ENCODE measurements at places on chromosomes 13 and 19.

GRCh38 chr13:87666831-87667230 is 4.3 kb upstream of the SLITRK5 start:
- no peak for DNase-seq

DNA sequence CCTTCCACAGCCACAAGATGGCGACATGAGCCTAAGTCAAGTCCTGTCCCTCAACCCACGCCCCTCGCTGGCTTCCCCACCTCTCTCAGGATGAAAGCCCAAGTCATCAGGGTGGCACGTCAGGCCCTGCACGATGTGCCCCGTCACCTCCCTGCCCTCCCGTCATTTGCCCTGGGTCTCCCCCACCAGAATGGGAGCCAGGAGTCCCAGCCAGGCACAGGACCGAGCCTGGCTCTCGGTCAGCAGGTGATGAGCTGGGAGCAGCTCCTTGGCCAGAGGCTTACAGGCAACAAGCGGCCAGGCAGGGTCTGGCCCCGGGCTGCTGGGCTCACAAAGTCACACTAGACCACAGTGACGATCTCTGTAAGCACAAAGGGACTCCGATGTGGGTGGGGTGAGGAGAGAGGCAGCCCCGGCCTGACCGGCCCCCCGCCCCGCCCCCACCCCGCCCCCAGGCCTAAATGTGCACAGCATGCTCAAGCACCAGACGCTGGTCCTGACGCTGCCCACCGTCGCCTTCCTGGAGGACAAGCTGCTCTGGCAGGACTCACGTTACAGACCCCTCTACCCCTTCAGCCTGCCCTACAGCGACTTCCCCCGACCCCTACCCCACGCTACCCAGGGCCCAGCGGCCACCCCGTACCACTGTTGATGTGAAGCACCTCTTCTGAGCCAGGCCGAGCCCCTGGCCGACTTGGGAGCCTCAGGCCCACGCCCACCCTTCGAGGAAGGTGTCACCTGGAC is 7.3 kb downstream of the MRPL4 start:
- DNase-seq, result peak; percentile 78

- no peak for DNase-seq
These were observed 166.4 kb downstream of the FGF9 start for GRCh38 chr13:21837288-21837687.

- DNase-seq, result no peak
These were observed 103.8 kb downstream of the RGCC start for GRCh38 chr13:41561170-41561569.

DNA sequence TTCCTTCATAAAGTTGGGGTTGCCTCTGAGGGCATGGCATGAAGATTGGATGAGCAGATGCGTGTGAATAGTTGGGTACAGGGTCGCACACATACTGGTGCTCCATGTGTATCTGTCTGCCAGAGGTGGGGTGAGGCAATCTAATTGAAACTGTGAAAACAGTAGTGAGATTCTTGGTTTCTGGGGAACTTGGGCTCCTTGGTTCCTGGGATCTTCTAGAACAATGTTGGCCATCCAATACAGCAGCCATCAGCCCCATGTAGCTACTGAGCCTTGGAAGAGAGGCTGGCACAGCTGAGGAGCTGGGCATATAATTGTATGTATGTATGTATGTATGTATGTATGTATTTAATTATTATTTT is 616 bp downstream of the FCHO1 start:
- DNase-seq, result no peak

DNA sequence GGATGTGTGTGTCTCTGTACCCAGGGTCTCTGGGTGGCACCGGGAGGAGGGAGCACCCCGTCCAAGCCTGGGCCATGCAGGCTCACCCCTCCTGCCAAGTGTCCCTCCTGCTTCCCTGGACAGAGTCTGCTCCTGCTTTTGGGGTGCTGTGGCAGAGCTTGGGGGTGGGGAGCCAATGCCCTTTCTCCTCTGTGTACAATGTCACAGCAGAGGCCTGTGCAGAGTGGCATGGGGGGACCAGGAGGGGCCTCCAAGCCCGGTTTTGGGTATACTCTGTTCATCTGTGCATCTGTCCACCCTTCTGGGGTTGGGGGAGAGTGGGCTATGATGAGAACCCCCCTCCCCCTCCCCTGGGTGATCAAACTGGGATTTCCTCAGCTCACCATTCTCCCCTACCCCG is 33.5 kb downstream of the PDE4A start:
- DNase-seq, result no peak

DNA sequence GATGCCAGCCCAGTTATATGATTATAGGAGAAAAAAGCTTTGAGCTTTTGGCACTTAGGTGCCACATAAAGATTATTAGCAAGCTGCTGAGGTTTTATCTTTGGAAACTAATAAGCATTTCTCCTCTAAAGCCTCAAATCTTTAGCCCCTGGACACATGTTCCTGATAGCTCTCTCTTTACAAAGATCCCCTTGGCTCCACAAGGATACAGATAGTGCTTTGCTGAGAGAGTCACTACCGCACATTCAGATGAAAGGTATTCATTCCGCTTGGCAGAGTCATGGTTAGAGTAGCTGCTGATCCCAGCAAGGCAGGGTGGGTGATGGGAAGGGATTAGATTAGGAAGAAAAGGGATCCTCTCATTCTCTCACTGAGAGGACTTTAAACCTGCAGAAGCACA is 28.2 kb upstream of the PSG7 start:
- DNase-seq, result no peak

DNA sequence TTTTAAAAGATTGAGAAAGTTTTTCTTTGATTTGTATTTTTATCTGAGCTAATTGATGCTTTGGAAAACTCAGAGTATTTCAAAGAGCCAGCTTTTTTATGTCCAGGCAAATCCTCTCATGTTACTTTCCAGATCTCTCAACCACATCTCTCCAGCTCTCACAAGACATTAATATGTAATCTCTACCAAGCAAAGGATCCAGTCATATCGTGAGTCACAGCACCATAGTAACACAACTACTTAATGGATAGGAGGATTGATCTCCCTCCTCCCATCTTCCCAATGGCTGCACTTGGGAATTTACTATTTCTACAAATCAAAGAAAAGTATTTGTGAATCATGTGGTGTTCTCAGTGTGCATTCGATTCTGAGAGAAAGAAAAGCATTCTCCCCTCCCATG is 63.3 kb downstream of the POU4F1 start:
- DNase-seq, result no peak

GRCh38 chr19:35206379-35206778 is 22.2 kb downstream of the FAM187B start:
- no peak for DNase-seq

DNA sequence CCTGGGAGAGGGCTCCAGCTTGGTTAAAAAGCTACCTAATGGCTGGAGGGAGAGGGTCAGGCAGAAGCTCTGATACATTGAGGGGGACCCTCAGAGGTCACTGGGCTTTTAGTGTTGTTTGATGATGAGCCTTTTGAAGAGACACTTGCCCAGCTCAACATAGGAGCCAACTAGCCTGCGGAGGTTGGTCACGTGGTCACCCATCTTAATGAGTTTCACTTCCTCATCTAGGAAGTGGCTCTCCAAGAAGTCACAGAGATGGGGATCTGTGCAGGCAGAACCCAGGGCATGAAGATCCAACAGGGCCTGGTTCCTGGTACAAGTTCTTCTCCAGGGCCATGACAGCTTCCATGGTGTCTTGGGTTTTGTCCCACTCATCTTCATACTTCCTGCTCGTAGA is 33.4 kb downstream of the IPO5 start:
- DNase-seq, result no peak

- no peak for DNase-seq
These were observed 380.8 kb downstream of the FOXO1 start for GRCh38 chr13:40285634-40286033.

DNA sequence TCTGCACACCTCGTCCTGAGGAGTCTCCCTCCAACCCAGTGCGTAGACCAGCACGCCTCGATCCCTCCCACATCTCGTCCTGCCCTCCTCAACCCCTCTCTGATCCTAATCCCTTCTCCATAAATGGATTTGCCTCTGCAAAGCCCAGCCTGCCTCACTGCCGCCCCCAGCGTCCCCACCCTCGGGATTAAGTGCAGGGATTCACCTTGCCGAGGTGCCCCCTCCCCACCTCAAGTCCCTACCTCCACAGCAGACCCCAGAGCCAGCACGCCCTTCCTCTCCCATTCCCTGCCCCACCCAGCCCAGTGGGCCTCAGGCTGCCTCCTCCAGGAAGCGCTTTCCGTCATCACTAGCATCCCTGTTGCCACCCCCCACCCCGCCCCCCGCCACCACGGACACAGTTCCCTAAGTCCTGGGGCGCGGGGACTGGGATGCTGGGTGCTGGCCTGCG is 4.0 kb downstream of the KLF16 start:
- DNase-seq, result no peak

GRCh38 chr13:98221234-98221633 is 44.2 kb upstream of the RNF113B start:
- DNase-seq, result no peak

DNA sequence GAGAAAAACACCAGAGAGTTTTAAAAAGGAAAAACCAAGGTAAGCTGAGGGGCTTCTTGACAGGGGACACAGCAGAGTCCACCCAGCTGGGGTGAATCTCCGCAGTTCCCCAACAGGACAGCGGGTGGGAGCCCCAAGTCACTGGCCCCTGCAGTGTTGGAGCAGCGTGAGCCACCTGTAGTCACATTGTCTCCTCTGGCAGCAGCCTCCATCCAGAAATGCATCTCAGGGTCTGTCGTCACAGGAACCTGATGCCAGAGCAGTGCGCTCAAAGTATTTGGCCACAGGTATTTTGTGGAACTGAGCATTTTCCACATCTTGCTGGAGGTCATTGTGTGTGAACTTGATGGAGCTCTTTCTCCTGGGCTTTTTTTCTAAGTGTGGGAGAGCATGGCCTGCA is 24.7 kb downstream of the CHAMP1 start:
- no peak for DNase-seq

GRCh38 chr13:100532836-100533435 is 55.7 kb downstream of the GGACT start:
- no peak for DNase-seq

GRCh38 chr13:27405546-27406134 is 18.8 kb upstream of the GTF3A start:
- no peak for DNase-seq

DNA sequence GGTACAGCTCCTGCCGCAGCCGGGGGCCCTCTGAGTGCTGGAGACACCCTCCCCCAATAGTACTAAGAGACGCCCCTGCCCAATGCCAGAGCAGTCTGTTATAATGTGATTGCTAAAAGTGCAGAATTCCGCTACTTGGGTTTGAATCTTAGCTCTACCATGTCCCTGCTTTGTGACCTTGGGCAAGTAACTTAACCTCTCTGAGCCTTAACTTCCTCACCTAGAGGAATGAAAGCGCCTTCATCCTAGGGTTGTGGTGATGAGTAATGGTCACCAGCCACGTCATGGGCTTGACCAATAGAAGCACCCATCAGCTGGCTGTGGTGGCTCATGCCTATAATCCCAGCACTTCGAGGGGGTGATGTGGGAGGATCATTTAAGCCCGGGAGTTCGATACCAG is 6.5 kb downstream of the PLEKHG2 start:
- no peak for DNase-seq

- peak; percentile 37 for DNase-seq
These were observed 14.6 kb downstream of the FRY start for GRCh38 chr13:32045982-32046785.

DNA sequence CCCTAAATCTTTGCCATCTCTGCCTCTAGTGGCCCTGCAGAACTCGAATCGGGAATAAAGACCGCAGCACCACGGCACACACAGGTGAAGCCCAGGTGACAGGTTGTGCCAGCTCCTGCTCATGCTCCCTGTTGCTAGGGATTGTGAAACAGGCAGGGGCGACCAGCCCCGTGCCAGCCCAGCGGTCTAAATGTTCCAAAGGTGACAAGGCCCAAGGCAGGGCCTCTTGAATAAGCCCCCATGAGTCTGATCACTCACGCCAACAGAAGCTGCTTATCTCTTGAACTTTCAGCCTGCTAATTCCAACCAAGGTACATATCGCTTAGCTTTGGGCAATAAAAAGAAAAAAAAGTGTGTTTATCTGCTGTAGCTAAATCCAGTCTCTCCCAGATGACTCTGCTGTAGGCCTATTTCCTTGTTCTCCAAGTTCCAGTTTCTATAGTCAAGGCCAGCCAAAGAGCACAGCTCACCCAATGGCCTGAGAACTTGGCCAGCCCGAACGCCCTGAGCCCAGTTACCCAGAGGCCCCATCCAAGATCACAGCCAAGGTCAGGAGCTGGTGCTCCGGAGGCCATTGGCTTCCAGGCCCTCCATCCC is 191.1 kb upstream of the GPR12 start:
- DNase-seq, result peak; percentile 39

- DNase-seq, result no peak
These were observed 21.0 kb downstream of the STARD13 start for GRCh38 chr13:33264620-33264978.

DNA sequence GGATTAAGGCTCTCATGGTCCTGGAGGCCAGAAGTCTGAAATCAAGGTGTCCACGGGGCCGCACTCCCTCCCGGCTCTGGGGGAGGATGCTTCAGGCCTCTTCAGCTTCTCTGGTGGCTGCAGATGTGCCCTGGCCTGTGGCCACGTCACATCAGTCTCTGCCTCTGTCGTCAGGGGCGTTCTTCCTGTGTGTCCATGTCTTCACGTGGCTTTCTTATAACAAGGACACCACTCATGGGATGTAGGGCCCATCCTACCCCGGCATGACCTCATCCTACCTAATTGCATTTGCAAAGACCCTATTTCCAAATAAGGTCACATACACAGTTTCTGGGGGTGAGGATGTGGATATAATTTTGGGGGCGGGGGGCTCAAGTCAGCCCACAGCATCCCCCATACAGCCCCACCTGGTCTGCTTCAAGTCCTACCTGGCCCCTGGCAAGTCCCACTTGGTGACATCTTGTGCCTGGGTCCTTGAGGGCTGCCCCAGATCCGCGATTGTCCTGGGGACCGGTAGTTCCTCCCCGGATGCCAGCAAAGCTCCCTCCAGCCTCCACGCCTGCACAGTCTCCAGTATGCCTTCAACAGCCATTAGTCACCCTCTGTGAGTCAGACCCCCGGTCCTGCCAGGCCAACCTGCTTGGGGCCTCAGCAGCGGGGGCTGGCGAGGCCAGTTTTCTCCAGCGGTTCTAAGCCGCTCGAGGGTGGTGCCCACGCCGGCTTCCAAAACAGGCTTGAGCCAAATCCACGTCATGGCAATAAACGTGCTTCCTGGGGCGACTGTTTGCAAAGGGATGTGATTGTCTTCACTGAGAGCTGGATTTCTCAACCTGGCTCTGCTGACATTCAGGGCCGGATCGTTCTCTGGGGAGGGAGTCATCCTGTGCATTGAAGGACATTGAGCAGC is 32.2 kb downstream of the MYO9B start:
- DNase-seq, result peak; percentile 63

- peak; percentile 87 for DNase-seq
These were observed 50.6 kb downstream of the CELF5 start for GRCh38 chr19:3274942-3275582.

DNA sequence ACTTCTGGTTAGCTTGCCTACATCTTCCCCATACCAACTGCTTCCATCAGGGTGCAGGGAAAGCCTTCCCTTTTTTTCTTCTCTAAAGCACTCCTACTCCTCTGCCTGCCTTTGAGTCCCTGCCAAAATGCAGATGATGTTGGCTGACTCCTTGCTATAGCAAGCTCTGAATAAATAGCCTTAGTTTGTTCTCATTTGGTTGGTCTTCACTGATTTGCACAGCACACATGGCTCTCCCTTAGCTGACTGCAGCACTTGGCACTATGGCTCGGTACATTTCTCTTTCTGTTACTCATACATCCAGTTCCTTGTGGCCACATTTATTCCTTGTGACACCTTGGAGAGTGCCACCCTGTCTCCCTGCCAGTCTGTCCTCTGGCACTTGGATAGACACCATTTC is 249.8 kb downstream of the DCLK1 start:
- DNase-seq, result no peak
